ENCODE measurements at places on chromosomes 12 and 14.

GRCh38 chr14:64954491-64955240 is 12.1 kb upstream of the GPX2 start:
- no peak for DNase-seq

DNA sequence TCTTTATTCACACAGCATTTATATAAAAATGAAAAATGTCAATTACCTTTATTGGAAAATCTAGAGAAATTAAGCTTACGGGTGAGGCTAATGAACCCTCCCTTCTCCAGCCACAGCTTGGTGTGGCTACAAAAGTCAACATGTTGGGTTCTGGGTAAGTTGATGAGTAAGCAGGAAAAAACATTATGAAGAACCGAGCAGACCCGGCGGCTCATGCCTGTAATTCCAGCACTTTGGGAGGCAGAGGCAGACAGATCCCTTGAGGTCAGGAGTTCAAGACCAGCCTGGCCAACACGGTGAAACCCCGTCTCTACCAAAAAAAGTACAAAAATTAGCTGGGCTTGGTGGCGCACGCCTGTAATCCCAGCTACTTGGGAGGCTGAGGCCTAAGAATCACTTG is 10.9 kb downstream of the NAA25 start:
- no peak for DNase-seq

- no peak for DNase-seq
Measured at GRCh38 chr12:60849723-60850122, 1253.9 kb downstream of the SLC16A7 start.

- DNase-seq = no peak
Measured at GRCh38 chr12:21308785-21309184, 25.9 kb downstream of the SLCO1A2 start.

- DNase-seq = no peak
Measured at GRCh38 chr12:112820796-112821195, 29.2 kb downstream of the RPH3A start.

- no peak for DNase-seq
Measured at GRCh38 chr12:5503774-5504173, 71.9 kb downstream of the NTF3 start.

DNA sequence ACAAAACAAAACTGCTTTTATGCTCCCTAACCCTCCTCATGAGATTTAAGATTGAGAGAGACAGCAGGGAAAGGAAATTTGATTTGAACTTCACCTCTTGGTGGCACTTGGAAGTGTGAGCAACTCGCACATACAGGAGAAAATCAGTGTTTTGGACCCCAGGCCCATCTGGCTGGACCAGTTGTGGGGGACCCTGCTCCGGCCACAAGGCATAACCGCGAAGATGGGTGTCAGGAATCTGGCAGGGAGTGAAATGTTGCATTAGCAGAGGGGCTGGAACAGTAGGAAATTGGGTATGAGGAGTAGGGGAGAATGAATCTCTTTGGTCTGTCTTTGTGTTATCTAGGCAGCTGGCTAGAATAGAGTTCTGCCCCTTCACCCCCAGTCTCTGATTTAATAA is 1.2 kb downstream of the CIROP start:
- DNase-seq = no peak

- no peak for DNase-seq
Measured at GRCh38 chr14:99476864-99477263, 3.8 kb downstream of the SETD3 start.

All from LNCaP clone FGC (cell line).